ENCODE measurements at places on chromosomes 2 and 18.

- no peak for DNase-seq
- no peak overlapping the region for H3K27ac ChIP-seq
- H3K36me3 ChIP-seq, result no peaks in the 10 kb centered on the region
- H3K4me3 ChIP-seq, result no peak overlapping the region
- H3K4me1 ChIP-seq, result no peaks in the 10 kb centered on the region
Measured at GRCh38 chr2:201769666-201770373, 10.9 kb downstream of the ALS2 start.

- no peaks in the 10 kb centered on the region for H3K4me1 ChIP-seq
- peak overlapping the region; percentile 42 for H3K27ac ChIP-seq
- H3K36me3 ChIP-seq, result peaks cover 46% of the 10 kb centered on the region
Measured at GRCh38 chr2:188997263-188997662, 23.1 kb downstream of the COL3A1 start.

DNA sequence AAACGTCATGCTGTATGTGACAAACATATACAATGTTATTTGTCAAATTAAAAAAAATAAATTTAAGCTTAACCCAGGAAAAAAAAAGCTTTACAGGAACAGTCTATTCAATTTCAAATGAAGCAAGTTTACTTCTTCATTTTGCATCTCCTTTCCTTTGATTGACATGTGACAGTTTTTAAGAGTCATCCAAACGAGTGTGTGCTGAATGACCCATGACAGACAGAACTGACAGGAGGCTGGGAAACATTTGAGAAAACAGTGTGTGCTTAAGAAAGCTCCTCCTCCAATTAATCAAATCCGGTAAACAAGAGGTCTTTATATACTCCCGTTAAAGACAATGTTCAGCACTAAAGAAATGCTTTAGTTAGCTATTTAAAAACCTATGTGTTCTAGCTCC lies 177.7 kb downstream of the SRBD1 start:
- H3K27ac ChIP-seq, result no peak overlapping the region
- H3K4me1 ChIP-seq, result no peaks in the 10 kb centered on the region
- DNase-seq, result no peak
- H3K36me3 ChIP-seq, result no peaks in the 10 kb centered on the region

- peaks cover 97% of the 10 kb centered on the region for H3K36me3 ChIP-seq
- H3K4me3 ChIP-seq, result no peak overlapping the region
- no peaks in the 10 kb centered on the region for H3K27me3 ChIP-seq
- H3K27ac ChIP-seq, result no peak overlapping the region
- H3K4me1 ChIP-seq, result no peaks in the 10 kb centered on the region
Measured at GRCh38 chr2:172496160-172496608, 59.7 kb upstream of the PDK1 start.

Measured in esophagus squamous epithelium (tissue), 5 donors.